ENCODE measurements at places on chromosomes 12 and 14.

GRCh38 chr14:32602699-32603098 is 273.6 kb downstream of the AKAP6 start:
- DNase-seq: no peak

GRCh38 chr14:88849716-88850115 is 25.3 kb downstream of the TTC8 start:
- DNase-seq: no peak

- DNase-seq: no peak
These were observed 6.6 kb downstream of the MAX start for GRCh38 chr14:65095633-65096205.

DNA sequence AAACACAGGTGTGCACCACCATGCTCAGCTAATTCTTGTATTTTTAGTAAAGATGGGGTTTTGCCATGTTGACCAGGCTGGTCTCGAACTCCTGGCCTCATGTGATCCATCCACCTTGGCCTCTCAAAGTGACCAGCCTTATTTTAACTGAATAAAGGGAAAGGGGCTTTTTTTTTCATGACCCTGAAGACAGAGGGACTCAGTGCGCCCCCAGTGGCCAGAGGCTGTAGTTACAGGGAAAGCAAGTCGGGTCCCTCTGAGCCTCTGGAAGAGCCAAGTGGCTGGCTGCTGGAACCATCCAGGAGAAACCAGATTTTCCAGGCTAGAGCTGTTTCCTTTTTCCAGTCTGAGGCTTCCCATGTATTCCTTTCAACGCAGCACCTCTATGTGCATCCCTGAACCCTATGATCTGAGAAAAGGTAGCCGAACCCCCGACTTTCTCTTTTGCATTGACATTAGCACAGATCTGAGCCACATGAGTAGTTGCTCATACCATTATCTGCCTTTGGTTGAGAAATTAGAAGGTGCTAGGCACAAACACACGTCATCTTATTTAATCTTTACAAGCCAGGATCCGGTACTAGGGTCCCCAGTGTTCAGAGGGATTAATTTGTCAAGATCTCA is 342.7 kb downstream of the CACNA1C start:
- DNase-seq: peak; percentile 44

GRCh38 chr14:95318399-95319311 is 1.1 kb downstream of the CLMN start:
- no peak for DNase-seq

DNA sequence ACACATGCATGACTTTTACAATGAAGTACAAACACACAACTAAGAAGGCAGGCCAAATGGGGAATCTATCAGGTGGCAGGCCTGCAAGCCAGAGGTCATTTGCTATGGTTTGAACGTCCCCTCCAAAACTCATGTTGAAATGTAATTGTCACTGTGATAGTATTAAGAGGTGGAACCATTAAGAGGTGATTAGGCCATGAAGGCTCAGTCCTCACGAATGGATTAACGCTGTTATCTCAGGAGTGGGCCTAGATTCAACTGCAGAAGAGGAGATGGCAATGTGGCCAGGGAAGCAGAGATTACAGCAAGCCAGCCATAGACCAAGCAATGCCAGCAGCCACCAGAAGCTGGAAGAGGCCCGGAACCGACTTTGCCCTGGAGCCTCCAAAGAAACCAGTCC is 13.5 kb upstream of the ACTR6 start:
- no peak for DNase-seq

DNA sequence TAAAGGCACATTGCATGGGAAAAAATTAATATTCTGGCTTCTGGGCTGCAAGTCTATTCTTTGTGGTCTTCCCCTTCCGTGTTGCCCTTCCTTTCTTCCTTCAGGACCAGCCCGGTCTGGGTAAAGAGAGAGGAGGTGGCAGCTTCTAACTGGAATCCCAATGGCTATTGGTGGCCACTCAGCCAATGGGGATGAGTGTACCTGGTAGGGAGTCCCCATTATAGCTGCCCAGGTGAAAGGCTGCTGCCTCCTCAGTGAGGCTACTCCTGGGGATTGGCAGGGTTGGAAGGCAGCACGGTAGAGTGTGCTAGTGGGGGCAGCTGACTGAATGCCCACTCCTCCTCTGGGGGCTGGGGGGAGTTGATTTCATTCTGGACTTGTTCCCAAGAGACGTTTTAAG is 112.6 kb downstream of the RBM19 start:
- DNase-seq: peak; percentile 92

- DNase-seq: peak; percentile 5
These were observed 53.1 kb downstream of the GUCY2C start for GRCh38 chr12:14643251-14643650.

GRCh38 chr12:1657688-1658087 is 28.7 kb downstream of the WNT5B start:
- no peak for DNase-seq

DNA sequence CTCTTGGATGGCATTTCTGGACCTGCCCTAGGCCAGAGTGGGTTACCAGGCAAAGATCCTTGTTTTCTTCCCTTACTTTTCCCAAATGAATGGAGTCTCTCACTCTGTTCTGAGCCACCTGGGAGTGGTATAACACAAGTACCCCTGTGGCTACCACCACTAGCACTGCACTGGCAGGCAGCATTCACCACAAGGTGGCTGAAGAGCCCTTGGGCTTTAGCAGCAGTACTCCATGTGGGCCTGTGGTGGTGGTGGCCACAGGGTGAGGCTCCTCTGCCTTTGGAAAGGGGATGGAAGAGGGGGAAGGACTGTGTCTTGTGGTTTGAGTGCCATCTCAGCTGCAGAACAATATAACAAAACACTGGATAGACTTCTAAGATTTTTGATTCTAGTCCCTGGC is 38.1 kb upstream of the LMNTD1 start:
- DNase-seq: no peak

DNA sequence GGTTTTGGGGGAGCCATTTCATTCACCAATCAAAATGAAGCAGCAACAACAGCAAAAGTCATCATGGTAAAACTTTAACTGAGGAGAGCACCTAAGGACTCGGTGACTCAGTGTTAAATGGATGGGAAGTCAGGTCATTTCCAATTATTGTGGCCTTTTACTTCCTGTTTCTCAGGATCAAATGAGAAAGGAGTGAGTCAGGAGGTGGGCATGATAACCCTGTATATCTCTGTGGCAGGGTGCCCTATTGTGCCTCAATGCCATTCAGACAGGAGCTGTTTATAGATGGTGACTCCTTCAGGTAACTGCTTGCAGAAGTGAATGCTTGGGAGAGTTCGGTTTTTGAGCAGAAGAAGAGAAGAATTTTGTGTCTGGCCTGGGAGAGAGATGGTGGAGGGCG is 135.5 kb upstream of the CPM start:
- no peak for DNase-seq

DNA sequence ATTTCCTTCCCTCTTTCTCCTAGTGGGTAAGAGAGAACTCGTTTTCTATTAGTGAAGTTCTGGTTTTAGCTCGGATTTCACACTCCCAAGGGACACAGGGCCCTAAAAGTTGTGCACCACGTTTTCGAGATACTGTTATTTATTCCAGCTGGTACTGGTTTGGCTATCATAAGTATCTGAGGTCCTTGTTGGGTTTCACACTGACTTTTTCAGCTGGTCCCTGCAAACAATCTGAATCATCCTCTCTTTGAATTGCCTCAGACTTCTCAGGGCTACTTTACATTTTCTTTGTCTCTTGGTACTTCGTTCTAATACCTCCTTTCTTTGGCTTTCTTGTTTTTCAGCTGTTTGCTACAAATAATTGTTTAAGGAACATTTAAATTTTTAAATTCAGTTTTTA is 75.7 kb downstream of the SCN8A start:
- DNase-seq: no peak
